ENCODE measurements at places on chromosomes 5 and 9.

DNA sequence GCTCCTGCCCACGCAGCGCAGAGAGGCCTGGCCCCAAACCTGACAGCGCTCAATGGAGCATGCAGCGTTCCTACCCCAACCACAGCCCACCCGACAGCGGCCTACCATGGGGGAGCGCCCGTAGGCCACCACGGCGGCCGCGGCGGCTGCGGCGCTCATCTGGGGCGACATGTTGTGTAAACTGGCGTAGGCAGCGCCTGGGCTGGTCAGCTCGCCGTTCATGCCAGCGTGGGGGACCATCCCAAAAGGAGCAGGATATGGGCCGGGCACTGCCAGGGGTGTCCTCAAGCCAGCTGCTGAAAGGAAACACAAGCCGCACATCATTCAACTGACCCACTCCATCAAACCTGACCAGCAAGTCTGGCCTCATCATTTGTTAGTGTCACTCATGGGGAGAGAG, 77.7 kb downstream of the TLE1 start:
- no peak for DNase-seq

- DNase-seq: no peak
Measured at GRCh38 chr5:149550594-149551226, 529 bp downstream of the CSNK1A1 start.

DNA sequence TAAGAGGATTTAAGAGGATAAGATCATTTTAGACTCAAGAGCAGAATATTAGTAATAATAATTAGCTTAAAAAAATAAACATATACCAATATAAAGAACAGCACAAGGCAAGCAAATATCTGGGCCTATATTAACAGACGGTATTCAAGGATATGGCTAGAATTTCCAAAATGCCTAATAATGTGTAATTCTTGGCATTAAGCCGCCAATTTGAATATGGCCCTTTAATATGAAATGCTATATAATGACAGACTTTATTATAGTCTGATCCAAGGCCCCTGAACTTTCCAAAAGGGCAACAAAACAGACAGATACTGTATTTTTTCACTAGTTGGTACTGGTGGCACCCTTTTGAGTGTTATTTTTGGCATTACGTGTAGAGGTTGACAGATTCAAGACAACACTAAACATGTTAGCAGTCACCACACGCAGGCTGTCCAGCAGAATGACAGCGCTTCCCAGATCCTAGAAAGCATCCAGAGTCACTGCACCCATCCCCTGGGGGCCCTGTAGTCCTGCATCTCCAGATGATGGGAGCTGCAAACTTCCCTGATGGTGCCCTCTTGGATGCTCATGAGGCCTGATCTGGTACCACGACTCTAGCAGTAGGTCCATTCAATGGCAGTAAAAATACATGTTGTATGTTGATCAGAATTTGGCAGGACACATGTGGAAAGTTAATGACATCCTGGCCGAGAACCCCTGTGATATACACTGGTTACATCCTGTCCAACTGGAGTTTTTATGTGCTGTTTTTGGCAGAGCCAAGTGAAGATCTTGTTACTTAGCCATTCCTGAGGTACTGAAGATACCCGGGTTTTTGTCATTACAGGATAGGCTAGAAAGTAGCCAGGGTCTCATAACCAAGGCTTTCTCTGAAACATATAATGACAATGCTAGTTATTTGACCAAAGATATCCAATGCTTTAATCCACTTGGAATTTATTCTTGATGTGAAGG, 1.7 kb upstream of the ABL1 start:
- DNase-seq: no peak

GRCh38 chr5:93580927-93581445, at the start of gene NR2F1-AS1:
NR2F1-AS1 (minus strand) TSS chr5:93581219.
- no peak for DNase-seq

- DNase-seq: no peak
Measured at GRCh38 chr5:134794082-134794481, 35.5 kb downstream of the DDX46 start.

DNA sequence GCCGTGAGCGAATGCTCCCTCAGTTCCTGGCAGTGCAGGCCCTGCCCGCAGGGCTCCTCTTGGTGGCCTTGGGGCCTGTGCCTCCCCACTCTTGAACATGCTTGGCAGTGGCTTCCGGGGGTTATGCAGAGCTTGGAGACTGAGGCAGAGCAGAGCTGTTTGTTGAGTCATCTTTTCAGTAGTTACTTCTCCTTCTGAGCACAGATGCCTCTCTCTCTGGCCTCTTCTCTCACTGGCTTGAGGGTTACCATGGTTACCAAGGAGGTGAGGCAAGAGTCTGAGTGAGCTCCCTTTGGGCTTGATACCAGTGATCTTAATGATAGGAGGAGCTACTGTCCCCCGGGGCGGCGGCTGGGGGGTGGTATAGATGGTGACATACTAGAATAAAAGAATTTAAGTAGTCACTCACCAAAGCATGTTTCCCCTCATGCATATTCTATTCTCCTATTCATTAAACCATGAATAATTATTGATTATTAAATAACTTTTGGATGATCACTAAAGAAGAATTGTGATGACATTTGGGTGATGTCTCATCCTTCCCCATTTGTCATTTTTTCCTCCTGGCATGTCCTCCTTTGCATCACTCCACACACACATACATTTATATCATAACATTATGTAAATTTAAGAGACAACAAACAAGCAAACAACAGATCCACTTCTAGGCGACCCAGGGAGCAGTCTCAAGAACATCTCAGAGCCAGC, 111.1 kb downstream of the ARHGAP26 start:
- no peak for DNase-seq

DNA sequence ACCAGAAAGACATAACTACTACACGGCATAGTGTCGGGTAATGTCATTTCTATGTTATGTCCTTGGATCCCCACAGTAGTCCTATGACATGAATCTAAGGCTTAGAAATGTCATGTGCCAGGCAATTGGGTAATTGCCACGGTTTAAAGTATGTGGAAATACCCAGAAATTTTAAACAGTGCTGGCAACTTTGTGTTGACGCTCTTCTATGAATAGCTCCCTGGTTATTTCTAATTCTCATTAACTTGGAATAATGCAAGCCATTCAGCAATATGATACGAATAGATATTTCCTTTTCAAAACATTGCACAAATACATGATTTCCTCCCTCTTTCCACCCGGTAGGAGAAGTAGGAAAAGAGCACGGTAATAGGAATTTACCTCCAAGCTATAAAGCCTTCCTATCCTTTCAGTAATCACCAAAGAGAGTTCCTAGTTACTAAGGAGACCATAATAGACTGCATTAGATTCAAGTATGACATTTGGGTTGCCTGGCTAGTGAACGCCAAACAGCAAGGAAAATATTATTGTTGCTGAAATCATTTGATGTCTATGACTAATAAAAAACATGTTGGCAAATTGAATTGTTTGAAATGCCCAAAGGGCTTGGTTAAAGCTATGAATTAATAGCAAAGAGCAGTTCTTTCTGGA, 168.4 kb downstream of the CCDC192 start:
- DNase-seq: no peak

DNA sequence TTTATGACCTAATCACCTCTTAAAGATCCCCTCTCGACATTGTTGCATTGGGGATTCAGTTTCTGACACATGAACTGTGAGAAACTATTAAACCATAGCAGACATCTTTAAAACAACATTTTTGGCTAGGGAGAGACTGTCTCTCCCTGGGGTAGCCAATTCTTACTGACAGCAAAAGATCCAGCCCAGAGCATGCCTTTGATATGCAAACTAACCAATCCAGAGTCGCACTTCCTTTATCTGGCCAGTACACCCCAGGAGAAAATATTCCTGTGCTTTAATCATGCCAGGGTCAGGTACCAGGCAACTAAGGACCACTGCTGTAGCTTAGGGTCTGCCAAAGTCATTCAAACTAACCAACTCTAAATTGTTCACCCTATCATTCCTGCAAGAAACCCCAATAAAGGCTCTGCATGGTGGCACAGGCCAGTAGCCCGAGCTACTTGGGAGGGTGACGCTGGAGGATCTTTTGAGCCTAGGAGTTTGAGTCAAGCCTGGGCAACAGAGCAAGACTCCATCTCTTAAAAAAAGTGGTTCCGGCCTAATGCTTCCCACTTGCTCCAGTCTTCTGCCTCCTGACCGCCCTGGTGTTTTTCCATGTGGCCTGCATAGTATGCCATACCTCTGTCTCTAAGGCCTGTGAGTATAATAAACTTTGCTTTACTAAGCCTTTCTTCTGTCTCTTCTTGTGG, 62.3 kb upstream of the DAPK1 start:
- no peak for DNase-seq

DNA sequence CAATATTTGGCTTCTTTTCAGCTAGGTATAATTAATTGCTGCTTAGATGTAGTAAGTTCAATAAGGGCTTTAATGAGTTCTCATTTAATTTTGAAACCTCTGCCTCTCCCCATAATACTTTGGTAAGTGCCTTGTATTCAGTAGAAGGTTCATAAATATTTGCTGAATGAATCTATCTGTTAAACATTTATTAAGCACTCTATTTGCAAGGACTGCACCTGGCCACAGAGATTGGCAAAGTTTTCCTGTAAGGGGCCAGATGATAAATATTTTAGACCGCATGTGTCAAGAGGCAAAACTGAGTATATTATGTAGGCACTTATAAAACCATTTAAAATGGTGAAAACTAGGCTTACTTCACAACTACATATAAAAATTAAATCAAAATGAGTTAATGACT, 19.0 kb upstream of the GNA14 start:
- no peak for DNase-seq

GRCh38 chr5:67050125-67050524, 146.5 kb downstream of the CD180 start:
- DNase-seq: no peak

GRCh38 chr5:145489516-145489915, 345.6 kb downstream of the PRELID2 start:
- DNase-seq: no peak

GRCh38 chr5:109484597-109484996, 74.8 kb upstream of the PJA2 start:
- no peak for DNase-seq

GRCh38 chr9:6978591-6978990, 220.8 kb downstream of the KDM4C start:
- no peak for DNase-seq

DNA sequence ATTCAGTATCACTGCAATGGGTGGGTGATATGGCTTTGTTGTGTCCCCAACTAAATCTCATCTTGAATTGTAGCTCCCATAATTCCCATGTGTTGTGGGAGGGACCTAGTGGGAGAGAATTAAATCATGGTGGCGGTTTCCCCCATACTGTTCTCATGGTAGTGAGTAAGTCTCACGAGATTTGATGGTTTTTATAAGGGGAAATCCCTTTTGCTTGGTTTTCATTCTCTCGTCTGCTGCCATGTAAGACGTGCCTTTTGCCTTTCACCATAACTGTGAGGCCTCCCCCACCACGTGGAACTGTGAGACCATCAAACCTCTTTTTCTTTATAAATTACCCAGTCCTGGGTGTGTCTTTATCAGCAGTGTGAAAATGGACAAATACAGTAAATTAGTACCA, 9.5 kb upstream of the NANS start:
- no peak for DNase-seq

DNA sequence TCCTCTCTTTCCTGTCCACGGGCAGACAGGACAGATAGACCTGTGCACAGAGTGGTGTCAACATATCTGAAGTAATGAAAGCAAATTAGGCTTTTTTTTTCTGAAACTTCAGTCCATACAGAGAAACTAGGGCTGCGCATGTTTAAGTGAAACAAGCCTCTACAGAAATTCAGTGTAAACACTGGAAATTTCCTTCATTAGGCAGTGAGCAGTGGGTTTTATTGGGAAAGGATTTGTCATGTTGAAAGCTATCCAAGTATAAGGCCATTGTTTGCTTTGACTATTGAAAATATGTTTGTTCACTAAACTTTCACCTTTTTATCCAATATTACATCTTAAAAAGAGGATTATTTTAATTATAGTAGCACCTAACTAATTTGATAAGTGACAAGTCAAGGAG, 161.2 kb downstream of the AOPEP start:
- DNase-seq: no peak

- DNase-seq: no peak
Measured at GRCh38 chr5:16492398-16493140, 27.0 kb upstream of the ZNF622 start.

- DNase-seq: peak; percentile 54
Measured at GRCh38 chr5:50667653-50668595, 1.5 kb downstream of the PARP8 start.

GRCh38 chr9:14323083-14323971, 9.4 kb upstream of the NFIB start:
- no peak for DNase-seq
